Fibroblast of skin of right quadriceps (primary cell): ENCODE measurements at places on chromosomes 12 and 14.

DNA sequence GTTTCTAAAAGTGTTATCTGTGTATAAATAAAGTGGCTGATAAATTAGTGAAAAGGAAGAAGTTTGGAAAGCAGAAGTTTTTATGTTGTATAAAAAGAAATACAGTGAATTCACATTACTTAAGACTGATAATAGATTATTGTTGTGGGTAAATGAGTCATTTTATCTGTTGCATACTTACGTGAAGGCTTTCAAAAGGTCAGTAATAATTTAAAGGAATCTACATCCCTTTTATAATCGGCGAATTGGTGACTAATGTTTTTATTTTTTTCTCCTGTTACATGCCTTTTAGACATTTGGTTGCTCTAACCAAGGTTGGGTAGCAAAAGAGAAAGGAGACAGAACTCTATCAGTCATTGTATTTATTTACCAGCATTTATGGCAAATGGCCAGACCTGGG is 155.9 kb downstream of the SLC41A2 start:
- peak; percentile 41 for DNase-seq

GRCh38 chr14:57609192-57610075 is 115.8 kb upstream of the CCDC198 start:
- no peak for DNase-seq

DNA sequence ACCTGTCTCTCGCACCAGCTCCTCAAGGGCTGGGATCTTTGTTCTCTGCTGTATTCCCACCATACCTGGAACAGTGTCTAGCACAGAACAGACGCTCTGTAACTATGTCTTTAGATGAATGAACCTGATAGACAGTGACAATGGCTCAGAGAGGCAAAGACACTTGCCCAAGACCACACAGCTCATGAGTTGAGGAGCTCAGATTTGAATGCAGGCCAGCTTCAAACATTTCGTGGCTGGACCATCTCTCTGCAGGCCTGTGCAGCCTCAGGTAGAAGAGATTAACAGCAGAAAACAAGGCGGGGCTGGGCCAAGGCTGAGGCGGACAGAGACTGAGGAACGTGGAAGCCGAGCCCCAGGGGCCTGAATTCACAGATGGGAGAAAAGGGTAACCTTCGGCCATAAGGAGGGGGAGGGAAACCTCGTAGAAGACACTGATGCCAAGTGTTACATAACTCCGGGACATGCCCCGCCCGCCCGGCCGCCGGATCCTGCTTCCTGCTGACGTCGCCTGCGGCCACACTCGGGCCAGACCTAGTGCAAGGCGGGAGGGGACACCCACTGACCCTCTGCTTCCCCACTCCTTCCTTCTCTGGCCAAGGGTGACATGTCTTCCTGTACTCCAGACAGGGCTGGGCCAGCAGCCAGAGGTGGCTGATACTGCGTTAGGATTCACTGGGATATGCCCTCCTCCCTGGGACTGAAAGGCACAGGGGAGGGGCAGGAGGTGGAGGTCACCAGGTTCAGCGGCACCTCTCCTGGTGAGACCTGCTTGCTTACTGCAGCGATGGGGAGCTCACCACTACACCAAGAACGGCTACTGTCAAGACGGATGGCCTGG is 86.8 kb downstream of the RFLNA start:
- DNase-seq, result no peak

DNA sequence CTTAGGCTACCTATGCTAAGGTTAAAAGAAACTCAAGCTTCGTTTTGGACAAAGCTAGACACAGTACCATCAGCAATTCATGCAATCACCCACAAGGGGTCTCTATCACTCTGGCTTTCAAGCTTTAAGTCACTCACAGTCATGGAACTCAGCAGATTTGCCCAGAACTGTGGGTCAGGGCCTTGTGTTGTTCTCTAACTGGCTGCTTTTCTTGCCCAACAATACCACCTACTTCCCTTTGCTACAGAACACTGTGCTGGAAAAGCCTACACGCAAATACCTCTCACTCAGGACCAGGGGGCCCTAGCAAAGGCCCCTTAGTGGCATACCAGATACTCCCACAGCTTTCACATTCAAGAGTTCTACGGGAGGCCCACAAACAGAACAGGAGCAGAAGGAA is 9.1 kb downstream of the NEMP1 start:
- DNase-seq, result peak; percentile 78

DNA sequence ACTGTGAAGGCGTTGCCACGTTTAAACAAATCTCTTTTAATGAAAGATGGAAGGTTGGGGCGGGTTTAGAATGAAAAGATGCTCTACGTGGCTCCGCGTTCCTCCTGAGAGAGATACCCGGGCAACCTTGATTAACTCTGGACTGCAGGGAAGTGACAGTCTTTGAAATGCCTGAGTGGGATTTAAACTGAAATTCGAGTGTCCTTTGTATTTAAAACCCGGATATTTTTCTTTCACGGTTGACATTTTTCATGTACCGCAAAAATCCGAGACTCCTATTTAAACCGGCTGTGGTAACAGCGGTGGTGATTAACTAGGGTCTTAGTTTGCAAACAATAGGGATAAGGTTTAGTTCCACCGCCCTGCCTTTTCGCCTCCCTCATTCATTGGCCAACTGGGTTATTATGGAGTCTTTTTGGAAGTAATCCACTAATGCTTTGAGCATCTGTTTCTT is 707 bp downstream of the G2E3 start:
- peak; percentile 63 for DNase-seq

- no peak for DNase-seq
These were observed 168.1 kb upstream of the PRICKLE1 start for GRCh38 chr12:42757624-42758119.

DNA sequence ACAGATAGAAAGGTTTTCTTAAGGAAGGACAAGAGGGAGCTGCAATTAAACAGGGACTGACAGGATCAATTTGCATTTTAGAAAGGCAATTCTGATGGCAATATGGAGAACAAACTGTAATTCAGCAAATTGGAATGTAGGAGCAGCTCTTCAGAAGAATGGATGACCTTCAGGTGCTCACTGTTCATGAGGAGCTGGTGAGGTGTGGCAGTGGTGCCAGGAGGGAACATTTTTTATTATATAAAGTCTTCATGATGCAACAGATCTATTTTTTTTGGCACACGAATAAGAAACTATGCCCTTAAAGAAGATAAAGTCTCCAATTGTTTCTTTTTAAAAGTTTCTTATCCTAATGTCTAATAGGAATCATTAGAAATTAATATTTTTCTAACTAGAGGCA is 151.7 kb downstream of the SLC38A4 start:
- no peak for DNase-seq

- no peak for DNase-seq
These were observed 88.7 kb downstream of the HECTD1 start for GRCh38 chr14:31118892-31119291.

- DNase-seq, result peak; percentile 62
These were observed 56.7 kb downstream of the C14orf132 start for GRCh38 chr14:96095581-96096476.
